ENCODE measurements at places on chromosomes 5 and 9.

GRCh38 chr5:135683189-135683588 lies 104.4 kb upstream of the CXCL14 start:
- no peak for DNase-seq

- no peak for DNase-seq
Measured at GRCh38 chr5:138303372-138303771, 28.2 kb downstream of the CDC25C start.

DNA sequence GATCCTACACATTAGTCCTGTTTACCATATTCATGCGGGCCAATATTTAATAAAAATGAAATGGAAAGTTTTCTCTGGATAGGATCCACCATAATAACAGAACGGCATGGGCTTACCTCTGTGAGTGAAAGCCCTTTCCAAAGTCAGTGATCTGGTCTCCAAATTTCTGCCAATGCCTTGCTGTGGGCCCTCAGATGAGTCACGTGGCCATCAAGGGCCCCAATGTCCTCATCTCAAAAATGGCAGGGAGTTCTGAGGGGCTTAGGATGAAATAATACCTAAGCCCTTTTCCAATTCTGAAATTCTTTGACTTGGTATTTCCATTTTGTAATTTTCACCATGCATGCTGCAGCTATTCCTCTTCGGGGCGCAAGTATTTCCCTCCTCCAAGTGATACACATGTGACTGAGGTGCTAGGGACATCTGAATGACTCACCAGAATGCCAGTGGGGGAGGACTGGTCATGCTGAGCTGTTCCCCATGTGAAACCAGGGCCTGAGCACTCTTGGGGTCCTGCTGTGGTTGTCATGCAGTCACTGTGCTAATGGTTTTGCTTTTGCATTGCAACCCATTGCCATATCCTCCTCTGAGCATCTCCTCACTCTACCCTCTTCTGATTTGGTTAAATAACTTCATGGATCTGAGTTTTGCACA lies 35.0 kb downstream of the ITK start:
- DNase-seq: no peak

GRCh38 chr5:16797951-16798350 lies 138.1 kb downstream of the MYO10 start:
- no peak for DNase-seq

DNA sequence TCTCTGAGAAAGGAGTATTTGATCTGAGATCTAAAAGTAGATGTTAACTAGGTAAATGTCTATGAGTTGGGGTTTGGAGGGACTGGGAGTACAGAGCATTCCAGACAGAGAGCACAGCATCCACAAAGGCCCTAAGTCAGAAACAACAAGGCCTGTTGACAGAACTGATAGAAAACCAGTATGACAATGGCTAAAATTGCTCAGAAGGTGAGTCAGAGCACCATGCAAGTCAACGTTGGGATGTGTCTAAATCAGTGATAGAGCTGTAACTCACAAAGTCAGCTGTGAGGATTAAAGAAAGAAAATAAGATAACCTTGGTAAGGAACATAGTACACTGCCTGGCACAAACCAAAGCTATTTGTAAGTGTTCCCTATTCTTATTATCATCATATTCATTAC lies 124.0 kb downstream of the CETN3 start:
- DNase-seq: no peak

DNA sequence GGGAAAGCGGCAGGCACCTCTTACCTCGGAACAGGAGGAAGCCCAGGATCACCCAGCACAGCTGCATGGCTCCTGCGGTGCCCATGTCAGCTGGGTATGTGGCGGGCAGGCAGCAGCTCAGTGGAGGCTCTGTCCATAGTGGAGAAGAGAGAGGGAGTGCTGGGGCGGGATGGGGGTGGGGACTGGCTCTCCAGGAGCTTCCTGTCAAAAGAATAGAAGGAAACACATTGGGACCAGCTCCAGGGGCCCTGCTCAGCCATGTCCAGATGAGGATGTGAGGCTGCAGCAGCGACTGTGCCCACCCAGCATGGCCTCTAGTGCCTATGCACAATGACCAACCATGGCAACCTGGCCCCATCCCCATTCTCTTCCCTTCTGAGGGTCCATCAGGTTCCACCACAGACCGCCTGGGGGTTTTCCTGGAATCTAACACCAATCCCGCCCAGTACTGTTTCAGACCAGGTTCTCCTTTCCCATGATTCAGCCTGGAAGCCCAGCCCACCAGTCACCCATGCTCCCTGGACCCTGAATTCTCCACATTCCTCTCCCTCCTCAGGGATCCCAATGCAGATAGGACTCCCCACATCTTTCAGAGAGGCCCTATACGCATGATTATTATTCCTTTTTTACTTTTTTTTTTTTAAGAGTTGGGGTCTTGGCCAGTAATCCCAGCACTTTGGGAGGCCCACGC lies at the start of gene ECSCR:
Gene ECSCR (minus strand): TSS at position 158 of the 691 bp plus-strand sequence. CDS start 73 bp downstream, at position 85.
- DNase-seq: no peak

- DNase-seq: no peak
Measured at GRCh38 chr5:16245249-16245648, 65.7 kb upstream of the MARCHF11 start.

All from activated T-cell treated with anti-CD3 and anti-CD28 coated beads for 1 hour (primary cell).